ENCODE measurements at places on chromosomes 5 and 9.

GRCh38 chr9:107389617-107390071, 99.9 kb downstream of the KLF4 start:
- no peak for DNase-seq

DNA sequence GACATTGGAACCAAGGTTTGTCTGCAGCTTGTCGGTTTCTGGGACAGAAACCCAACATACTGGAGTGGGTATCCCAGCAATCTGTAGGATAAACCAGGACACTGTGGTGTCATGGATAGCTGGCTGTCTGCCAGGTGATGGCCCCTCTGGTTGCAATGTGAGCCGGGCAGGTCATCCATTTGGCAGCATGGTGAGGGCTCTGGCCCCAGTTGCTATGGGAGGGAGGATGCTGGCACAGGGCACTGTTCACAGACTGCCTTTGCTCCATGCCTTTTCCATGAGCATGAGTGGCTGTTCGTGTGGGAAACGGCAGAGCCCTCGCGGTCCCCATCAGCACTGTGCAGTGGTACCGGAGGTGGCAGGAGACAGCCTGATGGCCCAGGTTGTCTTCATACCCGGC, 6.4 kb downstream of the S1PR3 start:
- no peak for DNase-seq

DNA sequence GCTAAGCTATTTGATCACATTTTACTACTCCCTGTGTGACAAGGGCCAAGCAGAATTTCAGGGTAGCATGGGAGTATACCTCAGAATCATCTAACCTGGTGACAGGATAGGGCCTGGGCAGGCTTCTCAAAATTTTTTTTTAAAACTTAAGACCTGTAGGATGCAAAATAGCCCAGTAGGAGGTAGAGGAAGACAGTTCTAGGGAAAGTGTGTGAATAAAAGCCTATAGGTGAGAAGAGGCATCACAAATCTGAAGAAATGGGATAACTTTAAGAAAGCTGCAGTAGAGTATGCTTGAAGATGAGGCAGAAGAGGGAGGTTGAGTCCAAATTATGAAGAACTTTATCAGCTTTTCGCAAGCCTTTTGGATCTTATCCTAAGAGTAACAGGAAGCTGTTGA, 32.3 kb downstream of the CNTRL start:
- DNase-seq, result no peak

- no peak for DNase-seq
These were observed 77.4 kb downstream of the KIAA0825 start for GRCh38 chr5:94540856-94541494.

DNA sequence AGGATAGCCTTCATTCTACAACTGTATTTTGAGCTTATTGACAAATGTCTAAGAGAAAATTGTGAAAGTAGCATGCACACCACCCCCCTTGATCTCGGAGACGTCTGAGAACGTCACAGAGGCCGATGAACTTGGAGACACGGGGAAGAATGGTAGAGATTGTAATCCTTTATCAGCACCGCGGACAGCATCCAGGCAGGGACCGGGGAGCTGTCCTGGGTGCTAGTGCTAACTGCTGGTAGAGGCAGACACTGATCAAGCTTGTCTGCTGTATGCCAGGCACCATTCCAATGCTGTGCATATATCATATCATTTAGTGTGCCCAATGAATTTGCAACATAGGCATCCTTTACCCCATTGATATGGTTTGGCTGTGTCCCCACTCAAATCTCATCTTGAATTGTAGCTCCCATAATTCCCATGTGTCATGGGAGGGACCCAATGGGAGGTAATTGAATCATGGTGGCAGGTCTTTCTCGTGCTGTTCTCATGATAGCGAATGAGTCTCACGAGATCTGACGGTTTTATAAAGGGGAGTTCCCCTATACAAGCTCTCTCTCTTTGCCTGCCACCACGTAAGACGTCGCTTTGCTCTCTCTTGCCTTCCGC, 98.8 kb downstream of the LHX2 start:
- peak; percentile 31 for DNase-seq

DNA sequence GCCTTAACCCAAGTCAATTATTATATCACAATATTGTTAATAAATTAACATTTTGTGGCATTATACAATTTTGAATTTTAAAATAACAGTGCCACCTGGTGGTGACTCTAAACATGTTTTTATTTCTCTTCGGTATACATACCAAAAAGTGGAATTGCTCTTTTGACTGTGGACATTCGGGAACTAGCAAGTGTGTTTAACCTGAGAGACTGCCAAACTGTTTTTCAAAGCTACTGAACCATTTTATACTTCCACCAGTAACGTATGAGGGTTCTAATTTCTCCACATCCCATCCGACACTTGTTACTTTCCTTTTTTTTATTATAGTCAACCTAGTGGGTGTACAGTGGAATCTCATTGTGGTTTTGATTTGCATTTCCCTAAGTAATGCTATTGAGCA, 18.3 kb upstream of the HSDL2 start:
- DNase-seq, result peak; percentile 59

GRCh38 chr9:116873937-116874914, 187.1 kb downstream of the TRIM32 start:
- no peak for DNase-seq

DNA sequence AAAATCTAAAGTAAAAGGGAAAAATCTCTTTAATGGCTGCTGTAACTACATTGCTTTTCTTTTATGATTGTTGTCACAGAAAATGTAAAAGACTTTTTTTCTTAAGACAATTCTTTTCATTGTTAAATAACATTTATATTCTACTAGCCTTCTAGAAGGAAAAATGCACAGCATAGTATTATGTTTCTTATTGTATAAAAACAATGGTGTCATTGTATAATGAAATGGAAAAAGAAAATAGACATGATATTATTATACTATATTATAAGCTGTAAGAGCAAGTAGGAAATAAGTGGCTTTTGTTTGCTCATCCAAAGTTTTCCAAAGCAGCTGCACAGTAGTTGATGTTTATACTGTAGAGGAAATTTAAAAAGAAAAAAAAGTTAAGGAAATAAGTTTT, 1021.7 kb downstream of the EFNA5 start:
- no peak for DNase-seq

- DNase-seq, result peak; percentile 74
These were observed 553 bp downstream of the MAP3K1 start for GRCh38 chr5:56815658-56816545.

DNA sequence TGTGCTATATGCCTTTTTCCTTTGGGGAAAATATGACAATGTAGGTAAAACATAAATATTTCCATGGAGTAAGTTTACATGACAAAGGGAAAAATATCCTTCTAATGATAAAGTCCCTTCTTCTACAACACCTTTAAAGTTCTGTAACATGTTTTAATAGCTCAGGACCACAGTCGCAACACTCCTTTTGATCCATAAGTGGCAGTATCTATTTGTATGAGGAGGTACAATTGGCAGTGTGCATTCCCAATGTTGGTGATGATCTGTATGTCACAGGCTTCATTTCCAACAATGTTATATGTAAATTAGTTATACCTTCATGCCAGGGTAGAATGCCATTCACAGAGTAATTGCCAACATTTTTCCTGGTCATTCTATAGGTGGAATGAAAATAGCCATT, 127.1 kb upstream of the CCNH start:
- DNase-seq, result no peak

GRCh38 chr9:1748407-1748806, 266.7 kb upstream of the SMARCA2 start:
- no peak for DNase-seq

DNA sequence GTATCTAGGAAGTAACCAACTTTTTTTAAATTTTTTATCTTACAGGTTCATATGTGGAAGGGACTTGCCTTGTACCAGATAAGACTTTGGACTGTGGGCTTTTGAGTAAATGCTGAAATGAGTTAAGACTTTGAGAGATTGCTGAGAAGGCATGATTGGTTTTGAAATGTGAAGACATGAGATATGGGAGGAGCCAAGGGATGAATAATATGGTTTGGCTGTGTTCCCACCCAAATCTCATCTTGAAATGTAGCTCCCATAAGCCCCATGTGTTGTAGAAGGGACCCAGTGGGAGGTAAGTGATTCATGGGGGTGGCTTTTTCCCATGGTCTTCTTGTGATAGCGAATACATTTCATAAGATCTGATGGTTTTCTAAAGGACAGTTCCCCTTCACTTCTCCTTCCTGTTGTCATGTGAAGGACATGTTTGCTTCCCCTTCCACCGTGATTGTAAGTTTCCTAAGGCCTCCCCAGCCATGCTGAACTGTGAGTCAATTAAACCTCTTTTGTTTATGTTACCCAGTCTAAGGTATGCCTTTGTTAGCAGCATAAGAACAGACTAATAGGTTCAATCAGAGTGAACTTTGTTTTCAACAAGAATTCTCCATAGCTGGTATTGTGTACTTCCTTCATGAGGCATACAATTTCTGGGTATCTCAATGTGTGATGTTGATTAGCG, 535.6 kb upstream of the MEF2C start:
- DNase-seq, result peak; percentile 83

DNA sequence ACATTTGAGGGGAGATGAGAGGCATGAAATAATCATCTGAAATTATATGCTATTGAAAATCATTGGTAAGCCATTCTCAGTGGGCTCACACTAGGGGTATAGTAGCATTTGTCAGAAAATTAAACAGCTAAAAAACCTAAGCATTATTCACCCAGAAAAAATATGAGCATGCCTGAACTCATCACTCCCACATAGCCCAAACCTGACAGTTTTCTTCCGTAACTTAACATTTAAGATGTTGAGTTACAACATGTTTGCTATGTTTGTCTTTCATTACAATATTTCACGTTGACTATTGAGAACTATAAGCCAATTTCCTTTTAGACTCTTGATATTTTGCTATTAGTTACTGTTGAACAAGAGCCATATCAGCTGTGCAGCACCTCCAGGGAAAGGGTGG, 23.5 kb upstream of the GHR start:
- DNase-seq, result no peak

GRCh38 chr9:120755810-120756434, 37.3 kb downstream of the FBXW2 start:
- DNase-seq, result peak; percentile 45

- DNase-seq, result peak; percentile 51
These were observed 6.6 kb upstream of the NFIB start for GRCh38 chr9:14320271-14321181.

DNA sequence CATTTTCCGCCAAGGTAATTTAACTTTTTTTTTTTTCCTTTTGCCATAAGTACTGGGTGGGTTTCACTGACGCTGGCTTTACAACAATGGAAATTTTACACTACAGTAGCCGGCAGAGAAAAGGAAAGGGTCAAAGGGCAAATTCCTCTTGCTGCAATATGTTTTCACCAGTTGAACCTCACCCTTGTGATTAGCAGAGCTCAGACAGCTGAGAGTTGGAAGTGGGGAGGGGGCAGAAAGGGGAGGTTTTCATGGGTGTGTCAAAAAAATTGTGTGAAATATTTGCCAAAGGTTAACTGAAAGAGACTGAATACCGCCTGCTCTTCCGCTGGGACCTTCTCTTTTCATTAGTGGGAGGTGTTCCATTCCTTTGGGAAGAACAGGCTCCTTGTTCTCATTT, 296.9 kb downstream of the ADAMTS6 start:
- DNase-seq, result no peak

DNA sequence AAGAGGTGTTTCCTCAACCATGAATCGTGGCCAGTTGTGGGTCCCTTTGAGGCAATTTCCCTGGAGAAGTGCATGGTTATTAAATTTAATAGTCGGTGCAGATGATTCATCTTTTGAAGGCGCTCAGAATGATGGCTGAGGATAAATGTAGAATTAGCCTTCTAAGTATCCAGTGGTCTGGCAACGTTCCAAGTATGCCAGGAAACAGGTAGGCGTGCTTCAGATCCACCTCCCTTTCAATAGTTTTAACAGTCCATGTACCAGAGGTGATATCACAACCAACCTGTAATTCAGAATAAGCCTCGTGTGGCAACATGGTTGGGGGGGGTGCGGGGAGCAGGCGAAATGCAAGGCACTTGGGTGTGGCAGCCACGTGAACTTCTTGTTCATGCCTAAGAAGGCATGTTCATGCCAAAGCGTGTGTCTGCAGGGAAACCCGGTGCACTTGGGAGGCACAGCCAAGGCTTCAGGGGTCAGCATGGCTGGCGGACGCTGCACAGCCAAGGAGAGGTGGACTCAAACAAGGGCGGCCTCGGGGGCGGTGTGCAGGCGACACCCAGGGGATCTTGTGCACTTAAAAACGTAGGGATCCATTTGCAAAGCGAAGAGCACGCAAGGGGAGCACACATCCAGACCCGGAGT, 5.2 kb upstream of the NKD2 start:
- DNase-seq, result no peak

- no peak for DNase-seq
These were observed 57.2 kb downstream of the DENND1A start for GRCh38 chr9:123872710-123873109.

DNA sequence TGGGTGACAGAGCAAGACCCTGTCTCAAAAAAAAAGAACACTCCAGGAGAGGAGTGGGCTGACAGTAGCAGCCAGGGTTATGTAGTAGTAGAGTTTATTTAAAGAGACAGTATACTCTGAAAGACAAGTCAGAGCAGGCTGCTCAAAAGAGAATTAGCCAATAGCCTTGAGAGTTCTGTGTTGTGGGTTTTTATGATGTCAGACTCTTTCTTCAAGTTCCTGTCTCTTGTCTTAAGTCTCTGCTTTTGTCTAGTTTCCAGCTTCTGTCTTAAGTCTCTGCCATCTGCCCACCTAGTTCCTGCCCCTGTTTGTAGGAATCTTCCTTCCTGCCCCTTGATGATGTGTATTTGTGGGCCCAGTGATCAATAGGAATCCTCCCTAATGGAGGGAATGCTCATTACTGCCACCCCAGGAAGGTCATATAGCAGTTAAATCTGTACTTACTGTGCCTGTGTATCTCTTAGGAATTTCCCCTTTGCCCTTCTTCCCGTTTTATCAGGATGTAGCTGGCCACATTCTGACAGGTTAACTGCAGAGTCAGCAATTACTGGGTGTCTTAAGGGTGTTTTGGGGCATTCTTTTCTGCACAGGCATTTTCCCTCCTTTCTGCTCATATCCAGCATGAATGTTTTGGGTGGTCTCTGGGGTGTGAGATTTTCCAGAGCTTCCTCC, 580.5 kb upstream of the SGCD start:
- DNase-seq, result peak; percentile 5

DNA sequence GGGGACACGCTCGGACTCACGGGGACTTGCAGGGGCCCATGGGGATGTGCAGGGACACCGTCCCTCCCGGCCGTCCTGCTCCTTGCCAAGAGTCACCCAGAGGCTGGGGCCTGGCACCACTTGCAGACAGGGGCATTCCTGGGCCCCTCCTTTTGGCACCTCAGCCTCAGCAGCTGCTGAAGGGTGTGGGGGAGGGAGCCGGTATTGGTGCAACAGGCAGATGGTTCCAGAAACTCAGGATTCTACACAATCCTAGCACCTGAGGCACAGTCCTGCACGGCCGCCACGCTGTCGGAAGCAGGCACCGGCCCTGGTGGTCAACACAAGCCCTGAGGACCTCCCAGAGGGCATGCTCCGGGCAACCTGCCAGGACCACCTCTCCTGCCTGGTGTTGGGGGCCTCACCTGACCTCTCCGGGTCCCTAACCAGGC, 19.3 kb upstream of the SLC12A7 start:
- no peak for DNase-seq

- DNase-seq, result no peak
These were observed 6.1 kb downstream of the CSNK1G3 start for GRCh38 chr5:123518111-123518510.

Measured in inflammatory macrophage treated with lipopolysaccharide for 4 hours (primary cell).